A673 (cell line): ENCODE measurements at places on chromosomes 4 and X.

DNA sequence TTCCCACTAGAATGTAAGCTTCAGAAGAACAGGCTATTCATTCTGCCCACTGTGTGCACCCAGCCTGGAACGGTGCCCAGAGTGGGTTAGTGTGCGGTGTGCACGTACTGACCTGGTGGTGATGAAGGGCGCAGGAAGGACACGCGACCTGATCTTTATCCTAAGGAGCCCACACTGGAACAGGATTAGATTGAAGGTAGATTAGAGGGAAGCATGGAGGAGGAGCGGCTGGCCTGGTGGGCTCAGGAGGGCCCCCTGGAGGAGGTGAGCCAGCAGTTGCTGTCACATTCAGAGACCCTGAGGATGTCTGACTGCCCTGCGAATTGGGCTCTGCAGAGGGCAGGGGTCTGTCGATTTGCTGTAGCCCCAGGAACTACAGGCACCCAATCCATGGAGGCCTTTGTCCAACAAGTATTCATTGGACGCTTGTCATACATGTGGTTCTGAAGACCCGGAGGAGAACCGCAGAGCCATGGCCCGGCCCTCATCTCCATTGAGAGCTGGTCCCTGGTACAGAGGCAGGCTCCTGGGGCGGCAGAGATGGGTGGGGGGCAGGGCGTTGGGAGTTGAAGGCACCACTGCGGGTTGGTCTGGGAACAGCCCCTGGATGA is 73.2 kb downstream of the HTRA3 start:
- DNase-seq, result no peak

- no peak for DNase-seq
Measured at GRCh38 chrX:7841084-7841805, 1.7 kb upstream of the VCX start.

DNA sequence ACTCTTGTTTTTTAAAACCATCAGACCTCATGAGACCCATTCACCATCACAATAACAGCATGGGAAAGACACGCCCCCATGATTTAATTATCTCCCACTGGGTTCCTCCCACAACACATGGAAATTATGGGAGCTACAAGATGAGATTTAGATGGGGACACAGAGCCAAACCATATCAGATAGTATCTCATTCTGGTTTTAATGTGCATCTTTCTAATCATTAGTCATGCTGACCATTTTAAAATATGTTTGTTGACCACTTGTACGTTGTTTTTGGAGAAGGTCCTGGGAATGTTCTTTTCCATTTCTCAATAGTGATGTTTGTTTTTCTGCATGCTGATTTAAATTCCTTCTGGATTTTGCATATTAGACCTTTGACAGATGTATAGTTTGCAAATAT is 119.0 kb downstream of the RTL3 start:
- DNase-seq, result no peak

DNA sequence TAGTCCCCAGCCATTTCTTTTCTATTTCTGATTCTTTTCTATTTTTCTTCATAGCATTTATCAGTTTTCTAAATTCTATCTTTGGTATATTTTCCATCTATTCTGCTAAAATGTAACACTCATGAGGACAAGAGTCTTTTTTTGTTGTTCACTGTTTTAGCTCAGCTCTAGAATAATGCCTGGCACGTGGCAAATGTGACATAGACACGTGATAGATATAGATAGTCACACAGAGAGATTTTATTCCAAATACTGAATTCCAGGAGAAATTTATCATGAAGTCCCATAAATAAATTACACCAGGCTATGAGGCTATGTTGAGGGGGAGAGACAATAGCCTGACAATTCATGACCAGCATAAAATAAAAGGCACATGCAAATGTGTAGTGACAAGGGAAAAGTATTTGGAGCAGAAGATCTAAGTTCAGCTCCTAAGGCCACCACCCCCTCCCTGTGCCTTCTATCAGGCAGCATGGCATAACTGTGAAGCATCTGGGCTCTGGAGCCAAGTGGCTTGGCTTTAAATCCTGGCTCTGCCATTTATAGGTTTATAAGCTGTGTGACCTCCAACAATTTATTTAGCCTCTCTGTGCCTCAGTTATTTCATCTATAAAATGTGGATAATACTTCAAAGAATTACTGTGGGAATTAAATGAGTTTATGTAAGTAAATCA is 25.7 kb upstream of the PPARGC1A start:
- DNase-seq, result no peak

DNA sequence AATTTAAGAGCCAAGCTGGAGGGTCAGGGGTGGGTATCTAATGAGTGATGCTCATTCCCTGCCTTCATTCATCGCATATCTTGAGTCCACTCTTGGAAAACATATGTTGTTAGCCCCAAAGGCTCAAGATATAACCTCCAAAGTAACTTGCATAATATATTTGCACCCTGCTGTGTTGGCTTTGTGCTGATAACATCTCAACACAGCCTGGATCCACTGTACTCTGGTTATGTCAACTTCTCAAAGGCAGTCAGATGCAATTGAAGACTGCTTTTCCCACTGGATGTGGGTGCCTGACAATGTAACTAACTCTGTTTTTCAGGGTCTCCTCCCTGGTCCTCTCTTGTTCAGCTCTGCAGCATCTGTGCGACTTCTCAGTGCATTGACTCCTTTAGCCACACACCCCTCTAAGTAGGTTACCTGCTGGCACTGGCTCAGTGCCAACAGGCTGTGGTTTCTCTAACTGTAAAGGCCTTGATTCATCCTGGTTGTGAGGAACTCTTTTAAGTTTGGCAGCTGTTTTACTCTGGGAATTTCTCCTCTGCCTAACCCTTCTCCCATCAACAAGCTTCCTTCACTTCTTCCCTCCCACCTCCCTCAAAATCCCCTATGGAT is 28.1 kb downstream of the SLC16A2 start:
- DNase-seq, result peak; percentile 24

DNA sequence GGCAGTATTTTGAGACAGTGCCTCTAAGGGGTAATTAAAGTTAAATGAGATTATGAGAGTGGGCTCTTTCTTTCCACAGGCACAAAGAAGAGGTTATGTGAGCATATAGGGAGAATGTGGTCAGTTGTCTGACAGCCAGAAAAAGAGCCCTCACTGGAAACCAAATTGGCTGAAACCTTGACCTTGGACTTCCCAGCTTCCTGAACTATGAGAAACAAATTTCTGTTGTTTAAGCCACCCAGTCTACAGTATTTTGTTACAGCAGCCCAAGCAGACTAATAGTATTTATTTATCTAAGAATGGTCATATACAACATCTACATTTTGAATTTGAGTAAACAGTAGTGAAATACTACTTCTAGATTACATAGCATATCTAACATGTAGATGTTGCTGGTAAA is 473.8 kb downstream of the IL15 start:
- no peak for DNase-seq

DNA sequence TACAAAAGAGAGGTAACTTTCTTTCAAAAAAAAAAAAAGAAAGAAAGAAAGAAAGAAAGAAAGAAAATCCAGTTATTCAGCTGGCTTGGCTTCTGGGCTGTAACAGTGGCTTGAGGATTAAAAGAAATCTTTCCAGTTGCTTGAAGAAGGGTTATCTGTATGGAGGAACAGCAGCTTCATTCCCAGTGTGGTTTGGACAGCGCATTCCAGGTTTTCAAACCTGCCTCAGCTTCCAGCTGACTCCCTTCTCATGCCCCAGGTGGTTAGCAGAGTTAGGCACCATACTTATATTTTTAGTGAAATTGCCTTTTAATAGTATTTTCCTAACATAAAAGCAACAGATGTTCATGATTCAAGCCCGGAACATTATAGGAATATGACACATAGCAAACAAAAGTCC is 48.6 kb downstream of the TMEM164 start:
- no peak for DNase-seq

GRCh38 chr4:54961357-54961975 is 163.9 kb downstream of the KDR start:
- peak; percentile 30 for DNase-seq

DNA sequence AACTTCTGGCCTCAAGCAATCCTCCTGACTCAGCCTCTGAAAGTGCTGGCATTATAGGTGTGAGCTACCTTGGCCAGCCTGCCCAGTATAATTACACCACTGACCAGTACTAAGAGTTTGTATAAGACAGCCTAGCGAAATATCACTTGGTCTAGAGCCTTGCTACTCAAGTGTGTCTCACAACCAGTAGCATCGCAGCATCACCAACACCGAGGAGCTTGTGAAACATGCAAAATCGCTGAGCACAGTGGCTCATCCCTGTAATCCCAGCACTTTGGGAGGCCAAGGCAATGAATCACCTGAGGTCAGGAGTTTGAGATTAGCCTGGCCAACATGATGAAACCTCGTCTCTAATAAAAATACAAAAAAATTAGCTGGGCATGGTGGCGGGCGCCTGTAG is 102.0 kb upstream of the GATB start:
- no peak for DNase-seq

DNA sequence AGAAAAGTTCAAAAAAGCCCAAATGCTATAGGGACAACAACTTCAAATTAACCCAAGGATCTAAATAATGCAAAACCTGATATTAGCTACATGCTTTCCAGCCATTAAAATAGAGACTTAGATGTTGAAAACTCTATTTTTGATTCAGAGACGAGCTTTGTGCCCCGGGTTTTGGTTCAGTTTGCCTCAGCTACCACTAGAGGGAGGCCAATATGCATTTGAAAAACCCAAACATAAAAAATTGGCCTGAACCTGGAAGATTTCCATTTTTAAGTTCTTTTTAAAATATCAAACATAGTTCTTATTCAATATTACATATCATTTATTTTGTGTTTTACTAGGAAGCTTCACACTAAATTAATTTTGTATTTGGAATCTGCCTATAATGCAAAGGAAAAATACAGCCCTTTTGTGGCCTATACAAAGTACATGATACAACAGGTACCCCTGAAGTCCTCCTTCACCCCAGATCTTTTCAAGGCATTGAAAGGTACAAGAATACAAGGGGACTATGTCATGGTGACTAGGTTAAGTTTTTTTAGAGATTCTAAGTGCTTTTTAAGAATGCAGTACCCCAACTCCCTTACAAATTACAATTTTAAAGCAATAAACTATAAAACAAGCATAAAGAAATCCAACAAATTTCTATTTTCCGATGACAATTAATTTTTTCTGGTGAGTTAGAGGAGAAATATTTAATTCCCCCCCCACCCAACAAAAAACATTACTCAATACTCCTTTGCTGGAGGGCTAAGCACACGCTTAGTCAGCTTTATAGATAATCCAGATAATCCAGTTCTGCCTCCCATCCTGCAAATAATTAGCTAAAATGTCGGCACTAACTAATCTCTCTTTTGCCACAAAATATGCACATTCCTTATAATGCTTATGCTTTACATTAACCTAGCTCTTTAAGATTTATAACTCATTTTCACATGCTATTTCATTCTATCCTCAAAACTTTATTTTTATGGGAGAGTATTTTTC is 97.7 kb upstream of the PTPN13 start:
- peak; percentile 66 for DNase-seq

GRCh38 chrX:45577361-45577760 is 376.7 kb upstream of the DIPK2B start:
- no peak for DNase-seq

GRCh38 chrX:153610836-153611213 is 11.9 kb upstream of the CCNQ start:
- no peak for DNase-seq

GRCh38 chr4:81214881-81215868 is at the start of gene PRKG2:
PRKG2 (minus strand) TSS chr4:81215222; CDS start chr4:81205047, 10,175 bp downstream.
- no peak for DNase-seq
